MG63 (cell line): ENCODE measurements at places on chromosomes 6 and 20. TPM values are rescaled to one million over a fixed set of nuclear protein-coding genes. Genes with fewer than 3 reads are reported as not detected.

The RSPO3 gene
- not detected in 2 replicates for total RNA-seq

The ACTL10 gene
- 2.4 and 3.5 TPM in 2 replicates for total RNA-seq

The MAP7 gene
- not detected in 2 replicates for total RNA-seq

The PRDM13 gene
- 0.07 TPM in 1 of 2 replicates, not detected in the other for total RNA-seq

The ADGRB3 gene
- total RNA-seq: not detected in 2 replicates

The SLC17A9 gene
- not detected in 2 replicates for total RNA-seq

The APMAP gene
- total RNA-seq: 54.3 and 80.3 TPM in 2 replicates

The IDH3B gene
- 122 and 141 TPM in 2 replicates for total RNA-seq

The ME1 gene
- 10.4 and 16.3 TPM in 2 replicates for total RNA-seq

The BMP7 gene
- total RNA-seq: 4.8 and 10.7 TPM in 2 replicates

The RIPK1 gene
- 10.1 and 12.3 TPM in 2 replicates for total RNA-seq

The TSPO2 gene
- not detected in 2 replicates for total RNA-seq

DNA sequence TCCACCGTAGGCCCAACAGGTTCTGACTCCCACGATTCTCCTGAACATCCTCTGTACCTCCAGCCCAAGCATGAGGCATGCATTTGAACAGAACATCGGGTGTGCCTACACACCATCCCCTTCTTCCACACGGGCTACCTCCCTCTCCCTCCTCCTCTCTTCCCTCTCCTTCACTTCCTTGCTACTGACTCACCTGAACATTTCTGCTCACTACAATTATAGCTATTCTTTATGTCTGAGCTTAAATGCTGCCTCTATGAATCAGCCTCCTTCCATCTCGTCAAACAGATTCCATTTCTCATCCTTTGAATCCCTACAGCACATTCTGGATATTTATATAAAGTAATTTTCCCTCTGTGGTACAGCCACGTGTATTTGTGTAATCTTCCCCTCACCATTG, 71.4 kb upstream of the MYLIP start:
- DNase-seq: no peak

DNA sequence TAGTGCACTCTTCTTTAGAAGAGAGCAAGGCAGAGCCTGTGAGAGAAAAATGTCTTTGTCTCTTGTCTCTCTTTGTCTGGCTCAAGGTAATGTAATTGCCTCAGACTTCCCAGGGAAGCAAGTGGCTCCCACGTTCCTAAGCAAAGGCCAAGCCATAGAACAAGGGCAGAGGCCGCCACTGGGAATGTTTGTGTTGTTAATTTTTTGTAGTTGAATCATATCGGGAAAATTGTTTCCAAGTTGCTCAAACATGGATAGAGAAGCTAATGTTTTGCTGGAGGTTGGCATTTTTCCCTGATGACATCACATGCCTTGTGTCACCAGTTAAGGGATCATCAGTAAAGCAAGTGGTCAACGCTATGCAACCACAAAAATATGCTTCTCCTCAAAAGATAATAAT, 211.5 kb upstream of the FOXA2 start:
- DNase-seq: peak; percentile 70

DNA sequence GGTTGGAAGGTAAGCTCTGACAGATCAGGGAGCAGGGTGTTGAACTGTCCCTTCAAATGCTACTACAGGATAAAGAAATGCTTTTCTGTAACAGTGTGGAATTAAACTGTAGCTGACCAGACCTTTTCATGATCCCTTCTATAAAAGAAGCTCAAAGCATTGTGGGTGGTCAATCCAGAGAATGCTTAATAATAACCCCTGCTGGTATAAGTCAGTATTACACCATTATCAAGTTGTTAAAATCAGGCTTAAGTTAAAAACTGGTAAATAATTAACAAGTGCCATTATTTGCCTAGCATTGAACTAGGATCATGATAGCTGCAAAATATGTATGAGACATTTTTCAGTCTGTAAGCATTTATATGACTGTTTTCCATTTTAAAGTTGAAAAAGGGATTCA, 468.9 kb downstream of the PKHD1 start:
- DNase-seq: no peak

GRCh38 chr6:1378065-1379016, 11.0 kb upstream of the FOXF2 start:
- no peak for DNase-seq

GRCh38 chr6:109503327-109504224, 20.6 kb upstream of the ZBTB24 start:
- no peak for DNase-seq

GRCh38 chr6:54970337-54970736, 123.8 kb downstream of the FAM83B start:
- no peak for DNase-seq

DNA sequence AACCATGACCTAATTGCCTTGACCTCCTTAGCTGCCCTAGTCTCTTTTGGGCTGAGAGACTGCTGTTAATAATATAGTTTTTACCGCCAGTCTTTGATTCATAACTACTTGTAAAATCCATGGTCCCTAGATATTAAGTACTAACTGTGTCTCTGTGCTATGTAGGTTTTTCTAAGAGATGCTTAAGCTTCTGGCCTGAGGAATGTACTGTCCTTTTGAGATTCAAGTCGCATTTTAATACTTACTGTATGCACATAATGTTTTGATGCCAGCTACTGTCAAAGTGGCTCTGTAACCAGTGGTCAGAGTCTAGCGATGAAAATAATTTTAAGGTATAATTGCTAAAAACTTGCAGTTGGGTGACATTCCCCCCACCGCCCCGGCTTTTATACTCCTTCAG, 2.1 kb downstream of the AKAP12 start:
- DNase-seq: no peak

DNA sequence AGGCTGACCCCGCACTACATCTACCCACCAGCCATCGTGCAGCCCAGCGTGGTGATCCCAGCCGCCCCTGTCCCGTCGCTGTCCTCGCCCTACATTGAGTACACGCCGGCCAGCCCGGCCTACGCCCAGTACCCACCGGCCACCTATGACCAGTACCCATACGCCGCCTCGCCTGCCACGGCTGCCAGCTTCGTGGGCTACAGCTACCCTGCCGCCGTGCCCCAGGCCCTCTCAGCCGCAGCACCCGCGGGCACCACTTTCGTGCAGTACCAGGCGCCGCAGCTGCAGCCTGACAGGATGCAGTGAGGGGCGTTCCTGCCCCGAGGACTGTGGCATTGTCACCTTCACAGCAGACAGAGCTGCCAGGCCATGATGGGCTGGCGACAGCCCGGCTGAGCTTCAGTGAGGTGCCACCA, 16.4 kb downstream of the RBM38 start:
- DNase-seq: no peak

GRCh38 chr20:38201356-38201755, 36.3 kb upstream of the TGM2 start:
- peak; percentile 85 for DNase-seq

DNA sequence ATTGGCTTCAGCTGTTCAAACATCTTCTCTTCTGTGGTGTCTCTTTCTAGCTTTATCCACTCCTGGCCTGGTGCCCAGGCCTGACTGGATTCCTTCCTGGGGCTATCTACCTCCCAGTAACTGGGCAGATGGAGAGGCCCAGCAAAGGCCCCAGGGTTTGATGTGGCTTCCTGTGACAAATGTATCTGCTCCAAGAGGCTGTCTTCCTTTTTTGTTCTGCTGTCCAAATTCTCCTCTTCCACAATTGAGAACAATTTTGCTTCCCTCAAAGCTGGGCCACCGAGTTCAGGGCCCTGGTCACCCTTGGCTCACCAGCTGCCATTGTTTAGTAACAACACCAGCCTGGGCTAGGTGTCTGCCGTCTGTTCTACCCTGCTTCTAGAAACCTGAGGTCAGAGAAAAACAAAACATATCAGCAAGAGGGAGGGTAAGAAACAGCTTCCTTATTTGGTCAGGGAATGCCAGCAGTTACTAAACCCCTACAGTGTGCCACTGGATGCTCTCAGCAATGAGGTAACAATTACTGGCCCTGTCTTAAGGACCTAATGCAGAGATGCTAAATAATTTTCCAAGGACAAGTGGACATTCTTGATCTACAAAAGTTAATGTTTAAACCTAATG, 3.9 kb downstream of the ZFP57 start:
- peak; percentile 6 for DNase-seq

DNA sequence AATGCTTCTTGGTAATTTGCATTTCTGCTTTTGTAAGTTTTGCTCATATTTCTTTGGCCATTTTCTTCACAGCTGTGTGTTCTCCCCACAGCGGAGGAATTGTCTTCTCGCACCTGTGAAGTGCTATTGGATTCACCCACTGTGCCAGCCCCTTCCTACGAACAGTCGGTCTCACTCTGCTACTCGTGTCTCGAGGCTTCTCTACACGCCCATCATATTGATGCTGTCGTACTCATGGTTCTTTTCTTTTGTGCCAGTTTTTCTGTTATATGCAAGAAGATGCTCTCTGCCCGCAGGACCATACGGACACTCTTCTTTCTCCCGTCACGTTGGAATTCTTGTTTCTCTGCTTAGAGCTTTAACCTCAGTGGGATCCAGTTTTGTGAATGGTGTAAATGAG, 200.3 kb downstream of the DLL1 start:
- DNase-seq: no peak

- DNase-seq: no peak
These were observed 78.0 kb downstream of the FGD2 start for GRCh38 chr6:37083243-37084138.

- no peak for DNase-seq
These were observed 54.0 kb downstream of the UTRN start for GRCh38 chr6:144338951-144339700.

DNA sequence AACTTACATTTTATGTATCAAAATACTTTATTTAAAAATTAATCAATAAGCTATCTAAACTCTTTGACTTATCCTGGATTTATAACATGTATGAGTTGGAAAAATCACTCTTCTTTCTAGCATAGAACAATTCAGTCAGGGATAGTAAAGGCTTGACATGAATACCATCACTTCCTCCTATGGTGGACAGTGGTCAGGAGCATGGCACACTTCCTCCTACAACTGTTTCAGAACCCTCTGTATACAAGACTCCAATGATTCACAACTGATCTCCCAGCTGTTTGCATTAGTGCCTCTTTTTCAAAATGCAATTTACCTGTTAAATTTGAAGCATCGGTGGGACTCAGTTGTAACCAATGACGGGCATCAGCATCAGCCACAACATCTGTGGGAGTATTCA, 129.7 kb downstream of the RALGAPA2 start:
- DNase-seq: no peak

DNA sequence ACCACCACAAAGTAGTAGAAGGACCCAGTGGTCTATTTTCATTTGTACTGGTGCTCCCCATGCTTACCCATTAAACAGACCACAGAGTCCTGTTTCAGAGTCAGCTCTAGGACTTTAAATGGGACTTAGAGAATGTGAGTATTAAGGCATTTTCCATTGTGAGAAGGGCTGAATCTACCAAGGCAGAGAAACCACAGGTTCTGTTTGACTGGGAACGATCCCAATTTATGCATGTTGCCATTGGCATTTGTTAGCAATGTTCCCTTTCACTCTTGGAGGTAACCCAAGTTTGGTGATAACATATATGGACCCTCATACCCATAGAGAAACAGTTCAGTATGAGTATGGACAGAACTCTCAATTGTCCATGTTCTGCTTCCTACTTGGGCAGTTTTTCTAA, 672.8 kb downstream of the KIF16B start:
- no peak for DNase-seq

DNA sequence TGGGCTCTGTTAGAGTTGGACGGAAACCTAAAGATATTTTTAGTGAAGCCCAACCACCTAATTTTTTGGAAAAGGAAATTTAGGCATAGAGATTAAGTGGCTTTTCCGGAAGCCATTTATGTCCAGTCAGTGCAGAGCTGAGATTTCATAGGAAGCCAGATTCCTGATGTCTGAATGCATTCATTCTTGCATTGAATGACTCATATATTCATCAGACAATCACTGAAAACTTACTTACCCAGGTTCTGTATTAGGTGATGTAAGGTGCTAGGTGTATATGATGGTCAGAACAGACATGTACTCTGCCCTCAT, 4.1 kb downstream of the SH3BGRL2 start:
- no peak for DNase-seq

- peak; percentile 30 for DNase-seq
These were observed 23.2 kb downstream of the RBCK1 start for GRCh38 chr20:431012-431904.

DNA sequence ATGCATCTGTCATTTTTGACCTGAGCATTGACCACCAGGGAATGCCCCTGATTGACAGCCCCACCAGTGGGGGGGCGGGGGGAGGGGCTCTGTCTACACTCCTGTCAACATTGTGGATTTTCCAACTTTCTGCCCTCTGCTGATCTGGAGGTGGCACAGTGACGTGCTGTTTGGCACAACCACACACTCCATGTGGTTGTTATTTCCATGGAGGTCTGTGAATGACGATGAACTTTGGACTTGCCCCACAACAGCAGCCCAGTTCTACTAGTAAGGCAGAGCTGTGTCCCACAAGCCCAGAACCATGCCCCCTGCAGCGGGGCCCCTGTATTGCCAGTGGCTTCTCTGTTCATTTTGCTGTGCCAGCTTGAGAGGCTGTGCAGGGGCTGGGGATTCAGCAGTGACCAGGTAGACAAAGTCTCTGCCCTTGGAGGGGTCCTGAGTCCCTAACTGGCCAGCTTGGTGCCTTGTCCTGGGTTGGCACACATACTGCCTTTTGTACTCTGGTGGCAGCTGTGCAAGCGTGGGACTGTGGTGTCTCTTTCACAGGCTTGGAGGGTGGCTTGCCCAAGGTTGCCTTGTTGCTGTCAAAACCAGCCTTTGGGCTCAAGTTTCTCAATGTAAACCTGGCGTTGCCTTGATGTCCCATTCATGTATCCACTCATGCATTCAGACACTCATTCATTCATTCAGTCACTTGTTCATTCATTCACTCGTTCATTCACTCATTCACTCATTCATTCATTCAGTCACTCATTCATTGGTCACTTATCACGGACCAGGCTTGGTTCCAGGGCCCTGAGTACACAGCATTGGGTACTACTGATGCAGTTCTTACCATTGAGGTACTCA, 108.5 kb downstream of the SYCP2 start:
- DNase-seq: no peak

GRCh38 chr20:50379991-50380696, 130.0 kb upstream of the PTPN1 start:
- no peak for DNase-seq

DNA sequence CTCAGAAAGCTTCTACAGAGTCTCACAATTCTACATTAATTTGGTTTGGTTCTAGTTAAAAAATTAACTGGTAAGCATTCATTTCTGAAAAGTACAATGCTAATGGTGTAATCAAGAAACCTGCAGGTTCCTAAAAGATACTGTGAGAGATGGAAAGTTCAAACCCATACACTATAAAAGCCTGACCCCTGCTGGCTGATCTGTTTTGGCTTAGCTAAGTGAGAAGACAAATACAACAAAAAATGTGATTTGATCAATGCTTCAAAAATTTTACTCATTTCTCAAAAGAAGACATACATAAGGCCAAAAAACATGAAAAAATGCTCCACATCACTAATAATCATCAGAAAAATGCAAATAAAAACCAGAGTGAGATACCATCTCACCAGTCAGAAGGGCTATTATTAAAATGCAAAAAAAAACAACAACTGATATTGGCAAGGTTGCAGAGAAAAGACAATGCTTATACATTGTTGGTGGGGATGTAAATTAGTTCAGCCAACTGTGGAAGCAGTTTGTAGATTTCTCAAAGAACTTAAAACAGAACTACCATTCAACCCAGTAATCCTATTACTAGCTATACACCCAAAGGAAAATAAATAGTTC, 102.8 kb downstream of the MOXD1 start:
- peak; percentile 23 for DNase-seq
